ENCODE measurements at places on chromosomes 5 and 9.

- no peak for DNase-seq
These were observed 48.0 kb downstream of the HAPLN1 start for GRCh38 chr5:83672646-83673045.

GRCh38 chr5:157502143-157502647 lies 42.2 kb downstream of the NIPAL4 start:
- DNase-seq: no peak

- DNase-seq: no peak
These were observed 15.0 kb upstream of the TEX48 start for GRCh38 chr9:114696814-114697544.

GRCh38 chr9:132365986-132366385 lies 11.2 kb upstream of the SETX start:
- DNase-seq: no peak

GRCh38 chr5:72834924-72835323 lies 18.5 kb downstream of the TNPO1 start:
- no peak for DNase-seq

DNA sequence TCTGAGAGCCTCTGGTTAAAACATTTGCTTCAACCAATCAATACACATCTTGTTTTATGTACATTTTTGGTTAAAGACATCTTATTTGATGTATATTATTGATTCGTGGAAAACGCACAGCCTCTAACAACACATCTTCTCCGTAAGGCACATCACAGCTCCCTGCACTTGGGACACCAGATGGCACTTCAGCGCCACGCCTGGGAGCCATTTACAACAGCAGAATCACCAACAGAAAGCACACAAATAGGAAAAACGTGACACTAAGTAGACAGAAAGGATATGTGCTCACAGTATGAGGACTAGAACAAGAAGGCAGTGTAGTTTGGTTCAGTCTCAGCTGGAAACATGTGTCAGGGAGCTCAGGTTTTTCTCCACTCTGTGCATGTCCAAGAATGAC lies 199.7 kb downstream of the ROR2 start:
- DNase-seq: no peak

DNA sequence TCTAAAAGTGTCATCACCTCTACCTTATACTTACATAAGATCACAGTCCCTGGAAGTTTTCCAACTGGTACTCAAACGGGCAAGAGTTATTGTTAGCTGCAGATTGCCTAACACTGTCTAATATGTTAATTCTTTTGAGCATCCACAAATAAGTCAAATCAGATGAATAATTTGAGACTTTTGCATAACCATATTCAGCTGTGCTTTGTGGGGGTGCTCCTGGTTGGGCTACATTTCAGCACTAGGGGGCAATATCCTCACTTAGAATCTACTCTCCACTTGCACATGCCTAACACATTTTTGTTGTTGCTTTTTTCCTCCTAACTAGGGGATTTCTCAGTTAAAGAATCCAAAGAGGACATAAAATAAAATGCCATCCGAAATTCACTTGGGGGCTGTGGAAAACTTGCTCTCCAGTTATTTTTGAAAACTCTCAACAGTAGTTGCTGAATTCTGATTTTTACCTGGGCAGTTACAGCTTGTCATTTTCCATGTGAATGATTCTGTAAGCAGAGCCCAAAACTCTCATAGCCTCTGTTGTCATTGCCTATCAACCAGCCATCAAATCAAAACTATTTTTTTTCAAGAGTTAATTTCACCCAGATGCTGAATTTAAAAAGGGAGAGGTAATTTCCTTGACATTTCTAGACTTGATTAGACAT lies 71.5 kb downstream of the TRIM36 start:
- DNase-seq: no peak
